ENCODE measurements at places on chromosomes 1 and 21. TPM values are rescaled to one million over a fixed set of nuclear protein-coding genes. Genes with fewer than 3 reads are reported as not detected.
A peak's percentile ranks its signal among the peaks of the same experiment; 100 is the strongest.

The OR2L5 gene
- total RNA-seq = not detected

The RRP1B gene
- 15.0 TPM for total RNA-seq

The GRIK3 gene
- not detected for total RNA-seq

The AIM2 gene
- total RNA-seq = 1.3 TPM

The SCCPDH gene
- total RNA-seq = 26.4 TPM

The TFAP2E gene
- not detected for total RNA-seq

The ANKRD45 gene
- not detected for total RNA-seq

The CACHD1 gene
- total RNA-seq = 5.6 TPM

The ACBD3 gene
- total RNA-seq = 76.8 TPM

The NUP210L gene
- total RNA-seq = not detected

DNA sequence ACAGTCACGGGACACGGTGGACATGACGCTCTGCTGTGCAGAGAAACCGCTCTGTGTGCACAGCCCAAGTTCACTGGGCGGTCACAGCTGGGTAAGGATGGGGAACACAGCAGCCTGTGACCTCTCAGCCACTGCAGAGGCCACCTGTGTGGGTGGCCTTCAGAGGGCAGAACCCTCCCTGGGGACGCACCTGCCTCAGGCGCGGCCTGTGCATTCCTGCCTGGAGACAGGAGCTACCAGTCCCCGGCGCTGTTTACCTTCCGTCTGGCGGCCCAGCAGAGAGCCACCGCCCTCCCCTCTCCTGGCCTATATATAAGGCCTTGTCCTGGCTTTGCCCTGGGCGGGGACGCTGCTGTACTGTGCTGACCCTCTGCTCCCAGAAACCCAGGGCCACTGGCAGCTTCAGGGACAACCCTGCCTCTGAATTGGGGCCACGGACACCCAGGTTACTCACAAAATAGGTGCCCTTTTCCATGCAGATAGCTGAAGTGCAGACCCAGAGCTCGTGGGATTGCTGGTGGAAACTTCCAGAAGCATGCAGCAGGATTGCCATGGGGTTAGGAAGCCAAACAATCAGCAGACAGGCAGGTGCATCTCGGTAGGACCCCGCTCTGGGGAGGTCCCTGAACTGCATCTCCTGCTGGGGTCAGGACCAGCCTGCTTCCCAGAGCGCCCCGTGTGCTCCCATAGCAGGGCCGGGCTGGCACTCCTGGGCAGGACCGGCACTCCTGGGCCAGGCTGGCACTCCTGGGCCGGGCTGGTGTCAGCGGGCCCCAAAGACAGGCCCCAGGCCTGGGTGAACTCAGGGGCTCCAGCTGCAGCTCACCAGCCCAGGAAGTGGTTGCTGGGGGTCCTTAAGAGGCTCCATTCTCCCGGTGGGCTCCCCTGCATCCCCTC is 83.6 kb downstream of the SIK1 start:
- no peak for DNase-seq

- no peak for DNase-seq
Observed at GRCh38 chr1:62796221-62796620, 12.3 kb downstream of the ATG4C start.

DNA sequence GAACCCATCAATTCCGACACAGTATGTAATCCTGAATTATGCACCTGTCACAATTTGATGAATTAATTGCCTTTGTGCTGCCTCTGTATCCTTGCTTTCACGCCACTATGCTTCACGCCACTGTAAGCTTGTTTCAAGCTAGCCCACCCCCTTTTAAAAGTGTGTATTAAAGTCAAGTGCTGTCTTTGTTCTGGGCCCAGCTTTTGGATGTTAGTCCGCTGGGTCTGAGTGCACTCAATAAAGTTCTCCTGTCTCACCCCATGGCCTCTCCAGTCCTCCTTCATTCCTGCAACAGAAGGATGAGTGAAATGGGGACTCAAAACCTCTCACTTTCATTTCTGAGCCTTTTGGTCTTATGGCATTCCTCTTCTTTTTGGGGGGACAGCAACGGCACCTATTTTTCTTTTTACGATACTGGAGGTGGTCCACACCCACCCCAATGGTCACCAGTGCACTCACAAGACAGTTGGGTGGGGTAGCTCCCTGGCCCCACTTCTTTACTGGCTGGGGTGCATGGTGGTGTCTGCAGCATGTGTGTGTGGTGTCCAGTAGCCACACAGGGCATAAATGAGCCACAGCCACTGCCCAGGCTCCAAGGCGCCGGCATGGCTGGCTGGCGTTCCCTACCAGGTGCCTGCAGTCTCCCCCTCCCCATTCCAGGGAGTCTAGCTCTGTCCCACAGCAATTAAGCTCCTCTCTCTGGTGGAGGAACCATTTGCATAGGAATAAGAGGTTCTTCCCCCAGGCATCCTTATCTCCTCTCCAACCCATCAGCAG is 1.8 kb downstream of the THEM4 start:
- DNase-seq = no peak

- peak; percentile 16 for DNase-seq
Observed at GRCh38 chr21:44391345-44392091, 38.1 kb downstream of the TRPM2 start.

DNA sequence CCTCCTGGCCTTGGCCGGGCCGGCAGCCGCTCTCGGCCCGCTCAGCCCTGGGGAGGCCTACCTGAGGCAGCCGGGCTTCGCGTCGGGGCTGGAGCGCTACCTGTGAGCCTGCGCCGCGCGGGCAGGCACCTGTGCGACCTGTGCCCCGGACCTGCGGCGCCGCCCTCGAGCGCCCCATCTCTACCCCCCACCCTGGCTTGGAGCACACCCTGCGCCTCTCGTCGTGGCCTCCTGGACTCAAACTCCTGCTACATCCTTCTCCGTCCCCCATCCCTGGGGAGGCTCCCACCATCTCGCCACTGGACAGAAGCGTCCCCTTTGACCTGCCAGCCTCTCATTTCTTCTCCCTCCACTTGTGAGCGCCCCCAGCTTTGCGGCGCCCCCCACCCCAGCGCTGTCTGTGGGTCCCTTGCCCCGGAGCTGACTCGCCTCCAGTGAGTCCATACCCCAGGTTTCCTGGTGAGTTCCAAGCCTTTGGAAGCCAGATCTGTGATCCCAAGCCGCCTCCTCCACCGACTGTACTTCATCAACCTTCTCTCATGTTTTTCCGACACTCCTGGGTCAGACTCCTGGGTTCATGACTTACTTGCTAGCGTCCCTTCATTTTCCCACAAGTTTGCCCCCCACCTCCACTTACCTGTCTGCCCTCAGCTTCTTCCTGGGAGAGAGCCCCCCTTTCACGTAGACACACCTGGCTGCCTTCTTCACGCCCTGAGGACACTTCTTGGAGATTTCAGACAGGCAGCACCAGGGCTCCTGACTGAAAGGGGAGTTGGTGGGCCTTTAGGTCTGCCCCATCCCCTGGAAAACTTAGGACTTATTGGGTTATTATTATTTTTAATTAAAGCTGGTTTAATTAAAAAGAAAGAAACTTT is 1.3 kb downstream of the FOXE3 start:
- DNase-seq = no peak

- no peak for DNase-seq
Observed at GRCh38 chr1:235297579-235297978, 30.4 kb downstream of the ARID4B start.

- no peak for DNase-seq
Observed at GRCh38 chr1:241401156-241401555, 44.2 kb upstream of the RGS7 start.

DNA sequence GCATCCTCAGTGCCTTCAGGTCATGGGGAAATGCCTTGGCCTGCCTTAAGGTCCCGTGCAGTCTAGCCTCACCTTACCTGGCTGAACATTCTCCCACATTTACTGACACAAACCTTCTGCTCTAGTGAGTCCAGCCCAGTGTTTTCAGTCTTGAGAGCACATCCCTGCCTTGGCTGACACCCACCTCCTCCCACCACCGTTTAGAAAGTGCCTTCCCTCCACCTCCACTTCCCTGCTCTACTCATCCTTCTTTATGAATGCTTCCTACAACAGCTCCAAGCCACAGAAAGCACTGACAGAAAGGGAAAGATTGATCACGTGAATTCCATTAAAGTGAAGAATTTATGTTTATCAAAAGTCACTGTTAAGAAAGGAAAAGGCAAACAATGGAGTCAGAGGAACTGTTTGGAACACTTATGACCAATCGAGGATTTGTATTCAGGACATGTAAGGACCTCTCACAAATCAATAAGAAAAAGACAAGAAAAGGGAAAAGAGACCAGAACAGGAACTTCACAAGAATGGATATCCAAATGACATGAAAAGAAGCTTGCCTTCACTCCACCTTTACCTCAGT is 59.8 kb downstream of the DDR2 start:
- no peak for DNase-seq

DNA sequence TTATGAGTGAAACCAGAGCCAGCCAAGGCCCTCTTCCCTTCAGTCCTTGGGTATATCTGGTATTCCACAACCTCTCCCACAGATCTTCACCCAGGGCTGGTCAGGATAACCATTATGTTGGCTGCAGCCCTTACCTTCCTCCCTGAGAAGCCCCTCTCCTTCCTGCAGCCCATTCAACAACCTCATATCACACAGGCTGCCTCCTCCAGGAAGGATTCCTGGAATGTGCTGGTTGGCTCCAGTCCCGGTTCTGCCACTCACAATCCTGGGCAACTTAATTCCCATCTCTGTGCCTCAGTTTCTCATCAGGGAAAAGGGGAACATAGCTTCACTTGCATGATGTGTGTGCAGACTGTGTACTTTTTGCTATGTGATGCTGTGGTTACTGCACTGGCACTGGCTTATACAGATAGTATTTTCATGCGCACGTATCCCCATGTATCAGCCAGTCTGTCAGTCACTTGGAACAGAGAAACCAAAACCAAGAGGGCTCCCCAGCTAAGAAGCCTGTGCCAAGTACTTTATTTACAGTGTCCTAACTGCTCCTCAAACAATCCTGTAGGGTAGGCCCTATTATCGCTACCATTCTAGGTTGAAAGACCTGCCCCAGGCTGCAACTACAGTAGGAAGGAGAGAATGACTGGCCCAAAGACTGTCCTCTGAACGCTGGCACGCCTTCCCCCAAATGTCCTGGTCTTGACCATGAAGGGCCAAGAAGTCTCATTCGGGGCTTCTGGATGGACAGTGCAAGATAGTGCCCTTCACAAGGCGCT is 39.9 kb upstream of the PPP1R15B start:
- no peak for DNase-seq

DNA sequence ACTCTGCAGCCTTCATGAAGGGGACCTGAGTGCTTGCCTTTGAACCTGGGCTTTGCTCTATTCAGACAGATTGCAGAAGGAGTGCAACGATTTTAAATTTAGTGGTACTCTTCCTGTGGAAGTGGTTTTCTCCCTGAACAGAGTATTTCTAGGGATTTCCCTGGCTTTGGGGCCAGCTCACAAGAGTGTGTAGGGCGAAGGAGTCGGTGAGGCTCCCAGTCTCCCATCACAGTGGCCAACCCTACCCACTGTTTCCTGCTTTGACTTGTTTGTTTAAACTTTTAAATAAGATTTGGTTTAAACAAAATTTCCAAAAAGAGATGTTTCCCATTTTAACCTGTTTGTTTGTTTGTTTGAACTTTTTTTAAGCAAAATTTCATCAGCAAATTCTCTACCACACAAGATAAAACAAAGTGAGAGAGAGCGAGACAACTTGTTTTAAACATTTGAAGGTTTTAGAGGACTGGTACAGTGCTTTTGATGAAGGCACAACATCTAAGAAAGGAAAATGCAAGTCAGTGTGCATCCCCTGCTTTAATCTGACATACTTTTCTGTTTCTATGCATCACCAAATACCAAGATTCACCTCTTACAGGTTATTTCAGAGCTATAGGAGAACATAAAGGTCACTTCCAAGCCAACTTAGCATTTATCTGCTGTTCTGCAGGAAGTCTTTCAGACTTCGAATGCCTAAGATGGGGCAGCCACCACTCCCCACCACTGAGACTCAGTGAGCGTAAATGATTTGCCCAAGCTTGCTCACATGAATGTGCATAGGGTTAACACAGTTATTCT is 6.6 kb downstream of the SELP start:
- no peak for DNase-seq

GRCh38 chr1:240965581-240966091 is 353.7 kb upstream of the GREM2 start:
- DNase-seq = no peak

DNA sequence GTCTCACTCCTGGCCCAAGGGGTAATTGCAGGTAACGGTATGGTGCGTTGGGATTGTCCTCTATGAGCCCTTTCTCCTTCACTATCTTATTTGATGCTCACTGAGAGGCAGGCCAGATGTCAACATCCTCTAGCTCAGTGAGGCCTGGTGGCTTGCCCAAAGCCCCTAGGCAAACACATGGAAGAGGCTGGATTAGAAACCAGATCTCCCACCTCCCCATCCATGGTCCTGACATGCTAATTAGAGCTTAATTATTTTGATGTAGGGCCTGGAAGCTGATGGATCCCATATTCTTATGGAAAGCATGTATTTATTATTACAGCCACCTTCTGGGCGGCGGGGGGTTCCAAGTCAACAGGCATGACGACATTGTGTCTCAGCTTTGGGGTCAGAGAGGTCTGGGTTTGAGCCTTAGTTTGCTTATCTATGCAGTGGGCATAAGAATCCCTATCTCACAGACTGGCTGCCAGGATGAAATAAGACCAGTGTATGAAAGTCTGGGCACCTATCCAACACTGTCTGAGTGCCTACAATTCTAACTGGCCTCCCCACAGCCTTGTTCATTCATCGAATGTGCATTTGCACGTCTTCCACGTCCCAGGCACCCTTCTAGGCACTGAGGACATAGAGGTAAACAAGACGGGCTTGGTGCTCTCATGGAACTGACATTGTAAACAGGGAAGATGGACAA is 6.2 kb downstream of the SMPDL3B start:
- no peak for DNase-seq

GRCh38 chr21:17542371-17543011 is 29.6 kb downstream of the CXADR start:
- no peak for DNase-seq

GRCh38 chr1:12629985-12630760 is 12.2 kb upstream of the DHRS3 start:
- DNase-seq = no peak

DNA sequence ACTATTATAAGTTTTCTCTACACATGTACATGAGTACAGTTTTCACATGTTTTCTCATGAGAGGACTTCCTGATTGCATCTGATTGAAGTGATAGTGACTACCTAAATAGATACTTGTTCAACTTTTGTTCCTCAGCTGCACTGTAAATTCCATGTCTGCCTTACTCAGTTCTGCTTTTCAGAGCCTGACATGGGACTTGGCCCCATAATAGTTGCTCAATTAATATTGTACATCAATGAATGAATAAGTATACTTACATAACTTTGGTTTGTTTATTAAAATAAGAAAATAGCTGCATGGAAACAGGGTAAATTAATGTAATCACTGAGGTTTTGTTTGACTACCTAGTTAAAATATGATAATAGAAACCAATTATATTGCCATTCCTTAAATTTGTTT is 78.7 kb downstream of the HMCN1 start:
- no peak for DNase-seq

GRCh38 chr21:28345934-28346333 is 646.7 kb downstream of the LTN1 start:
- no peak for DNase-seq

DNA sequence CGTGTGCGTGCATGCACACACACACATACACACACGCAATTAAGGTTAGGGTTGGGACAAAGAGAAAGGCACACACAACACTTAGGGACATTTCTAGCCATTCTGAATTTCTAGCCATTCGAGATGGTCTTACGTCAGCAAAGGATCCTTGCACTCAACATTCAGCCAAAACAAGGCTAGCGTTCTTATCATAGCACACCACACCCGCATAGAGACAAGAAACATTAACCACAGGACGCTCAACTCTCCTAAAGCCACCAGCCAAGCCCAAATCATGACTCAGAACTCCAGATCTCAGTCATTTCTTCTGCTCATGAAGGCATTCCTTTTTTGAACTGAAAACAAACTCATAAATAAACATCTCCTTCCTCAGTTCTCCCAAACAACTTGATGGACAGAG is 106.8 kb downstream of the LMO4 start:
- DNase-seq = peak; percentile 6
